ENCODE measurements at places on chromosomes 2 and 18.

- no peak for DNase-seq
Measured at GRCh38 chr2:164816900-164817299, 24.7 kb downstream of the COBLL1 start.

DNA sequence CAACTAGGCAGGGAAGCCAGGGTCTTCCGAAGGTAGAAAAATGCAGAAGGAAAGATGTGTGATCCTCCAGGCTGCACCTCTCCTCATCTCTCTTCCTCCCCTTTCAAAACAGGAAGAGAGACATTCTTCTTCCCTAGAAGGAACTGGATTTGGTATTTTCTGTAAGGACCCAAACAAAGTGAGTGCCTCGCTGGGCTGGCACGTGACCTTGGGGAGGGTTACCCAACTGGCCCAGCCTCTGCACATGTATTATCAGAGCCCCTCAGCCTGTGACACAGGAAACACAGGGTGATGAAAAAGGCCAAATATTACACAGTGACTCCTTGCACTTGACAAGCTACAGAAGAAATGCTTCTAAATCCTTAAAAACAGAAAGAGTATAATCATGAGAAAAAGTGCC lies 2.3 kb downstream of the HJURP start:
- no peak for DNase-seq

DNA sequence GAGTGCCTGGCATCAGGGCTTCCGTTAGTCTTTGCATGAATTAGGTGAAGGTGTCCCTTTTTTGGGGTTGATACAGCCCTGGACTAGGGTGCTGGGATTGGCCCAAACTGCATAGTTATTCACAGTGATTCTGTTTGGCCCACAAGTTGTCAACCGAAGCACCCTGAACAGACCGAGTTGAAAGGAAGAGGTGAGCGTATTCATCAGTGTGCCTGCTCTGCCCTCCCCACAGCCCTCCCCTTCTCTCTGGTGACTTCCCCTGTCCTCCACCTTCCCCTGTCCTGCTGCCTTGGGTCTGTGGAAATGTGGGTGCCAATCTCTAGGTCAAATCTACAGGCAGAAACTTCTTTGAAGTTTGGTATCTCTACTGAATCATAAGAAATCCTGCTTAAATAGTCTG lies 330.5 kb downstream of the DYSF start:
- no peak for DNase-seq

DNA sequence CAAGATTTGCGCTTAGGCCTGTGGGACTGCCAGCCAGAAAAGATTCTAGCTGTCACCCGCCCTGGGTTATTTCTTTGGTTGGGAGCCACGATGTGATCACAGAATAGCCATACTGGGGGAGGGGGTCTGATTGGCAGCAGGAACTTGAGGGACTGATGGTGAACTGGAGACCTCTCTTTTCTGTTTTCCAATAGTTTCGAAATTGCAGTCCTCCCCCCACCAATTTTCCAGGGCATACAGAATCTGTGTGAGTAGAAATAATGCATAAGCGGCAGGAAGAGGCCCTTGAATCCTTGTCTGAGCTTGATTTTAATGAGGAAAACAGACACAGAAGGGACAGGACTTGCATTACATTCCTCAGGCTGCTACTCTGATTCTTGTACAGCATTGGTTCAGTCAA lies 2.2 kb upstream of the POLR2D start:
- no peak for DNase-seq

DNA sequence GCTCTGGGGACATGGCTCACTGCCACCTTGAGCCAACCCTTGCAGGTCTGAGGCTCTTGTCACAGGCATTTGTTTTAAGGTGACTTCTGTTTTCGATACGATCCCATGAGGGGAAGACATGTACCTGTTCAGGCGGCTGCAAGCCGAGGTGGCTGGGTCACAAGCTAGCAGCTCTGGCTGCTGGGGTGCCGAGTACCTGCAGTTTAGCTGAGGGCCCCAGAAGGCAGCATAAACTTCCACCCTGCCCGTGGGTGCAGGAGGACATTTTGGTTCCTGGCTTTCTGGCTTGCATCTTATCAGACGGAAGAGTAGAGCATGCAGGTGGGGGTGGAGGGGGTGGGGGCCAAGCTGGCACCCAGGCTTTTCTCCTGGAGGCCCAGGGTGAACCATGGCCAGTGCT lies 28.4 kb downstream of the COA5 start:
- no peak for DNase-seq

- DNase-seq = no peak
Measured at GRCh38 chr18:25066516-25066915, 285.4 kb downstream of the ZNF521 start.

DNA sequence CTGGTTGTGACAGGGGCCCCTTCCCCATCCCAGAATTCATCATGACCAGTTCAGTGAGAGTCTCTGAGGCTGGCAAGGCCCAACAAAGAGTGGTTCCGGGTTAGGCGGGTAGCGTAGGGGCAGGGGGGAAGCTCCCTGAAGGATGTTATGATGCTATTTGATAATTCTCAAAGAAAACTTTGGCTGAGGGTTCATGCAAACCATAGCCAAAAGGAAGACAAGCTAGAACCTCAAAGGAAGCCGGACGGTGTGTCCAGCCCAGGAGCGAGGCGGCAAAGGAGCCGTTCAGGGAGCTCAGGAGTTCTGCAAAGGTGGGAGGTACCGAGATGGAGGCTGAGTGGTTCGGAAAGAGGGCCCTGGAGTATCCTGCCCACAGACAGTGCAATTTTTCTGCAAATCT lies 226.8 kb upstream of the RAB6C start:
- DNase-seq = no peak

DNA sequence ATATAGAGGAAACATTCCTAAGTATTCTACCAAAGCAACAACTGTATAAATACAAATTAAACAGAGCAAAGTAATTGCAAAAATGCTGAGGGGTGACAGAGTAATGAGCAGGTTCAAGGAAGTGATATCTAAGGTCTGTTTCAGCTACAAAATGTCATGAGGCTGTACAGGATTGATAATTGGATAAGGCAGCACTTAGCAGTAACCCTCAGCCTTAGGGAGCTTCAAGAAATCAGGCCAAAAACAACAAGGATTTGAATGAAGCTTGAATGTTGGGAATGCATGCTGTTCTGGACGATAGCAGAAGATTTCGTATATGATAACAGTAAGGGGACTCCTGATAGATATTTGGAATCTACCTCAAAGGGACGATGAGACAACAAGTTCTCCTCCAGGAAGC lies 142.0 kb upstream of the MMADHC start:
- no peak for DNase-seq

DNA sequence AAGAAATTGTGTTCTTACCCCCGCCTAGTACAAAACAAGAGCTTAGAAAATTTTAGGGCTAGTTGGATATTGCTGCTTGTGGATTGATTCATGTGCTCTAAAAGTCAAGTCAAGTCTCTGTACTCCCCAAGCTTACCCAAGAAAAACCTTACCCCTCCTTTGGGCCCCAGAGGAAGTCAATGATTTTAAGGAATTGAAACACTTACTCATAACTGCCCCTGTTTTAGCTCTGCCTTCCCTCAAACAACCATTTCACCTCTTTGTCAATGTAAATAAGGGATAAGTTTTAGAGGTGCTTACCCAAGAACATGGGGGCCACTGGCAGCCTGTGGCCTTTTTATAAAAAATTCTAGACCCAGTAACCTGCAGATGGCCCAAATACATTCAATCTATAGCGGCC lies 136.6 kb upstream of the RMP24 start:
- DNase-seq = no peak
